ENCODE measurements at places on chromosomes 2 and 18.

DNA sequence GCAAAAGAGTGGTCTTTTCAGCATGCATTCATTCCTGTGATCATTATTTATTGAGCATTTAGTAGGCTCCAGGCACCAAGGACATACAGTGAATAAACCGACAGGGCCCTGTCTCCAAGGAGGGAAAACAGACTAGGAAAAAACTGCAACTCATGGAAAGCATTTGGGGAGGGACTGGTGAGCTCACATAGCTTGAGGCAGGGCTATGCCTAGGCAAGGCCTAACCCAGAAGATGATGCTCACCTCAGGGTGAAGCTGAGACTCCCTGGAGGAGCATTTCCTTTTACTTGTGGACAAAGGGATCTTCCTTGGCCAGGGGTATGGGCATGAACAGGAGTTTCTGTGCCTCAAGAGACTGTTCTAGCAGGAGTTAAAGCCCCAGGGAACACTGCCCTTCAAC is 3.9 kb downstream of the CXCR1 start:
- DNase-seq, result no peak

GRCh38 chr2:234638966-234639365 is 142.1 kb upstream of the ARL4C start:
- no peak for DNase-seq

GRCh38 chr2:126775300-126775985 is 119.5 kb downstream of the GYPC start:
- no peak for DNase-seq

- DNase-seq, result no peak
Measured at GRCh38 chr2:240211096-240211495, 70.6 kb upstream of the OTOS start.

DNA sequence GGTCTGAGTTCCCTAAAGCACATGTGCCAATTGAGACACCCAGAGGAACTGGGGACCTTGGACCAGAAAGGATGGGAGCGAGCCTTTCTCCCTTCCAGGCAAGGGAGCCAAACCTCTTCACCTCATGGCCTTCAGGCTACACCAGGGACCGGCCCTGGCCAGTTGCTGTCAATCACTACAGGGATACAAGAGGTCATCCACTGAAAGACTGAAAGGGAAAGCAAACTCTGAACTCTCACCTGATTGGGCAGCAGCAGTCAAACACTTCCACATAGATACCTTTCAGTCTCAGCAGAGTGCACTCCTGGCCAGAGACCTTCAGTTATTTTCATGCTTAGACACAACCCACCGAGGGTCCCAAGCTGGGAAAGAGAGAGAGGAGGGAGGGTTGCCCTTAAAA is 1956.0 kb upstream of the LRRTM1 start:
- DNase-seq, result no peak

- peak; percentile 26 for DNase-seq
Measured at GRCh38 chr18:23131693-23132319, 3.5 kb upstream of the CABLES1 start.

DNA sequence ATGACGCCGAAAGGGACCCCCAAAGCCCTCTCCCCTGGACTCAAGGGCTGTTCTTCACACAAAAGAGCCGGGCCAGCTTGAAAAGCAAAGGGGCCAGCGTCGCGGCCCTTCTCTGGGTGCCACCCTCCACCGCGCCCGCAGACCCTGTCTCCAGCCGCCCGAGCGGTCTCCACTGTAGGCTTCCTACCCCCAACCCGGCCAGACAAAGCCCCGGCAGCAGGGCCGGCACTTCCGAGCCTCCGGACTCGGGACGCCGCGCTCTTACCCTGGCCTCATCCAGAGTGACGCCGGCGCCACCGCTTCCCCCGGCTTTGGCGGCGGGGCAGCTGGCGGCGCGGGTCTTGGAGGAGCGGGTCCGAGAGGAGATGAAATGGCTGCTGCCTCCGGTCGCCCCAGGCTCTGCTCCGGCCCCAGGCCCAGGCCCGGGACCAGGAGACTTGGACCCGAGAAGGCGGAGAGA is 603 bp downstream of the ATAD2B start:
- no peak for DNase-seq

- DNase-seq, result no peak
Measured at GRCh38 chr2:151238527-151239487, 22.9 kb downstream of the RBM43 start.

DNA sequence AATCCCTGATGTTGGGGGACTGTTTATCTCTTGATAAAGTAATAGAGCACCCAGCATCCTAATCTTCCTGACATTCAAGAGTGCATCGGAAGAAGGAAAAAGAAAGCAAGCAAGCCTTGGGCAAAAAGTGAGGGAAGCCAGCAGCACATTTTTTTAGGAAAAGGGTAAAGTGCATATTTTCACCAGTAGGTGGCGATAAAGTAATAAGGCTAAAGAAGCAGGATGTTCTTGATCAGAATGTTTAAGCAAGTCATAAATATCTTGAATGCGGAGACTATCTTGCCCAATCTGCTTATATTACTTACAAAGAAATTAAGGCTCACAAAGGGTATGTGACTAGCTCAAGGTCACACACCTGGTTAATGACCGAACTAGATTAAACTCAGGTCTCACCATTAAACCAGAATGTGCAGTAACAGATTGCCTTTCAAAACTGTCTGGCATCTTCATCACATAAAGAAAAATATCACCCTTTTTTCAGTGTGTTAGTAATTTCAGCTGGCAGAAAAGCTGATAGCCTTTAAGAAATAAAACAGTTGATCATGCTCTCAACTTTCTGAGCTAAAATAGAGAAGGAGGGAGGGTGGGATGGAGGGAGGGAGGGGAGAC is 83.8 kb downstream of the VIT start:
- DNase-seq, result no peak

GRCh38 chr2:150705357-150705756 is 217.9 kb upstream of the RND3 start:
- DNase-seq, result no peak

DNA sequence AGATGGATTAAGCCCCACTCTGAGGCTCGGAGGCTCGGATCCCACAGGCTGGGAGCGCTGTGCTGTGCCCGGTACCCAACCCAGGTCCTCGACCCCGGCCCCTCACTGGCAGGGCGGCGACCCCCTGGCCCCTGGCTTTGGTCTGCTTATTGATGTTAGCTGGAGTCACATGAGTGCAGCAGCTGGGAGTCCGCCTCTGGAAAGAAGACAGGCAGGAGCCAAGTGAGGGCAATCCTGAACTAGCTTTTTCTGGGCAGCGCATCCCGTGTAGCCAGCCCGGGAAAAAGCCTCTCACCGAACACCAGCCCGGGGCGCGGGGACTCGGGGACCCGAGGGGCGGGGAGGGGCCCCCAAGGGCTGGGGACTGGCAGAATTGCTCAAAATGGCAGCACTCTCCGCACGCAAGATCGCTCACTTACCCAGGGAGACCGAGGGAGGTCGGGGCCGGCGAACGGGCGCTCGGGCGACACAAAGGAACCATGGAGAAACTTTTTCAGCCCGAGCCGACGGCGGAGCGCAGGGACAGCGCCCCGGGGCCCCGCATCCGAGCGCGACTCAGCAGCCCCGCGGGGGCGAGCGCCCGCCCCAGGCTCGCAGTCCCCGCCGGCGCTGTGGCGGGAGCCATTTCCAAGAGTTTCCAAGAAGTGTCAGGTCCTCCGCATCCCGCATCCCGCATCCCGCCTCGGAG is 567 bp downstream of the TMEM200C start:
- DNase-seq, result no peak

GRCh38 chr2:121390082-121390692 is 105.2 kb upstream of the TFCP2L1 start:
- DNase-seq, result no peak

DNA sequence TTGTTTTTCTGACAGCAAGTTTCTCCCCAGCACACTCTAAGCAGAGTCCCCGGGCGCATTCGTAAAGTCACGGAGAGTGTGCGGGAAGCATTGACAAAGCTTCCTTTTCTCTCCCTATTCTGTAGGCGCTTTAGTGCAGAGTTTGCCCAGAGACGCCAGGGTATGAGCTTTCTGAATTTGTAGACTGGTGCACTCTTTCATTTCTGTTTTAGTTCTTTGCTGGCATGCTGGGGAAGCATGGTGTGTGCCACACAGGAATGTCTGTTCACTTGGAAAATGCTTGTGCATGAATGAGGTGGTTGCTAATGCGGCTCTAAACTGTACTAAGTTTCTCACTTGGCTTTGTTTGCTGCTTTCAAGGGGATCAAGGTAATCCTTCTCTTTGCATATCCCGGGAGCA is 102.6 kb downstream of the RTN4 start:
- no peak for DNase-seq

DNA sequence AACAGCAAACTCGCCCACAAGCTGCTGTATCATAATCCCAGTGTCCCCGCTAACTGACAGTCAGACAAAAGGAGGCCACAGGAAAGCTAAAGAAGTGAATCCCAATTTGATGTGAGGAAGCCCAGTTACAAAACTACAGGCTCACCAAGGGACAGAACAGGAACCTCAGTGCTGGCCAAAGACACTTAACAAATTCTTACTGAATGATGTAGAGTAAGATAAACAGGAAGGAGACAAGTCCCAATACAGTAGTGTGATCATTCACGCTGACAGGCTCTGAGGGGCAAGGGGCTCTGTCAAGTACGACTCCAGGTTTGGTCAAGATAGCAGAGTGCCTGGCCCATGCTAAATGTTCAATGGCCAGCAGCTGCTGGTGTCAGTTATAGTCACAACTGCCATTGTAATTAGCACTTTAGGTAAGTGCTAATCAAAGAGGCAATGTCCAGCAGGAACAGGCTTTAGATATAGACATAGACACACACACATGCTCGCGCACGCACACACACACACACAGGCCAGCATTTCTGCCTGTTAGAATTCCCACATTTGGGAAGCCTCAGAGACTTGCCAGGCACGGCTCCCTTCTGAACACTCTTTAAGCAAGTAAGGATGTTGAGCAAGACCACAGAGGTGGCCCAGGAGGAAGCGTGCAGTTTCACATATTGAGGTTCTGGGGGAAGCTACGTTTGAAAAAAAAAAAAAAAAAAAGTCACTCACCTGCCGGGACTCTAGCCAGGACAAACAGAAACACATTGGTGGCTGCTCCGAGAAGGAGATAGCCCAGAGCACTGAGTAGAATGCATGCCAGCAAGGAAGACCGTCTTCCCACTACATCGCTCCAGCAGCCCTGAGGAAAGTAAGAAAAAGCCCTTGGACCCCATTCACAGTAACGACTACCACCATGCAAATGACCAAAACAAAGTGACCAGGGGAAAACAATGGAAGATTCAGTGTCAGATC is 35.4 kb upstream of the TMEM182 start:
- DNase-seq, result no peak

- DNase-seq, result no peak
Measured at GRCh38 chr2:26778507-26778906, 7.3 kb upstream of the CENPA start.

- no peak for DNase-seq
Measured at GRCh38 chr18:29383311-29384273, 1206.7 kb upstream of the CDH2 start.

DNA sequence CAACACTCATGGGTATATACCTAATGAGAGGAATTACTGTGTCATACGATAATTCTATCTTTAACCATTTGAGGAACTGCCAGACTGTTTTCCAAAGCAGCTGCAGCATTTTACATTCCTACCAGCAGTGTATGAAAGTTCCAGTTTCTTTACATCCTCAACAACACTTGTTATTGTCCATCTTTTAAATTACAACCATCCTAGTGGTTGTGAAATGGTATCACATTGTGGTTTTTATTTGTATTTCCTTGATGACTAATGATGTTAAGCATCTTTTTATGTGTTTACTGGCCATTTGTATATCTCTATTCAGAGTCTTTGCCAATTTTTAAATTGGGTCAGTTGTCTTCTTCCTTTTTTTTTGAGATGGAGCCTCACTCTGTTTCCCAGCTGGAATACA is 4.0 kb upstream of the CKAP2L start:
- DNase-seq, result no peak

GRCh38 chr2:66443979-66444861 is 9.3 kb downstream of the MEIS1 start:
- DNase-seq, result no peak

GRCh38 chr2:41994661-41995060 is 53.2 kb upstream of the PKDCC start:
- no peak for DNase-seq

DNA sequence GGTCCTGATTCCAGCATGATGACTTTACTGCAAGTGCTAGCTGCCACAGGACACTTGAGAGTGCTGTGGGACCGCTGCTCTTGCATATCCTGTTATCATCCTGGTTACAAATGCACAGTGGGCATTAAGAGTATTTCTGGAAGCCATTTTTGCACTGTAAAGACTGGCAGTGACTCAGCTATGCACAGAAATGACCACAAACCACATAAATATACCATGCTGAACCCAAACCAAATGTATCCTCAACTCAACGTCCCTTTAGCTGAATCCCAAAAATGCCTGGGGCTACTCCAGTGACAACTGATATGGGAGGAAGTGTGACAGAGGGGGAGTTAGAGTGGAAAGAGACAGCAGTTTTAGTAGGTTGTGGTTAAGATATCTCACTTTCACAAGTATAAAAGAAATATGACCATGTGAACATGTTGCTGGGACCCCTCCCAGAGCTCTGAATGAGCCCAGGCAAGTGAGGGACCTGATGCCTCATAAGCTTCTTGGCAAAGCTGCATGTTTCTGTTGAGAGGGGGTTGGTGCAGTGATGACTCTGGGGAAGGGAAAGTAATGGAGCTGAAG is 37.3 kb downstream of the RHBDD1 start:
- no peak for DNase-seq

DNA sequence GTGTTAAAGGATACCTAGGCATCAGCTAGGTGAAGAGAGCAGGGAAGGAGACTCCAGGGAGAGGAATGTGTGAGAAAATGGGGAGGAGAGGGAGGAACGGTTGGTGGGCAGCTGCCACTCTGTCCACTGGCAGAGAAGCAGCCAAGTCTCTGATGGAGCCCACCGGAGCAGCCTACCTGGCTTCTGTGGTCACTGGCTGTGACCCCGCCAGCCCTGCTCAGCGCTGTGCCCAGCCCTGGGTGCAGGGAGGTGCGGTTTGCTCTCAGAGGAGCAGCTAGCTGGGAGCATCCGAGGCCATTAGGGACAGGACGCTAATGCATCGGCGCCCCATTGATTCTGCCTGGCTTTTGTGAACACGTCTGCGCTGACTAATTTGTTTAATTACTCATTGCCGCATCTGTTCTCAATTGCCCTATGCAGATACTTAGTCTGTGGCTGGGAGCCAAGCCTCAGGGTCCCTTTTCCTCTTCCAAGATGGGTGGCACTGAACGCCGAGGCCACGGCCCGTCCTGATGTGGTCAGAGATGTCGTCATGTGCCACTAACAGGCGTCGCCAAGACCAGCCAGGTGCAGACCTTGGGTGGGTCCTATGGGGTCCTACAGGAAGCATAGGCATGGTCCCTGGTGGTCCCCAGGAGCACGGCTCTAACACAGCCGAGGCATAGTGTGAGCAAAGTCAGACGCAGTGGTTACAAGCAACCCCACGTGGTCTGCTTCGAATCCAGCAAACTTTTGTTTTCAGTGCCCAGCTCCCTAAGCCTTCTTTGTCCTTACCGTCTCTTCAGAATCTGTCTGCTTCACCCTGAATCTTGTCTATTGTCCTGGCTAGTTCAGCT is 82.0 kb downstream of the RRM2 start:
- no peak for DNase-seq
